ENCODE measurements at places on chromosomes 7 and 10.

- no peak for DNase-seq
Measured at GRCh38 chr7:138167869-138168296, 91.6 kb downstream of the AKR1D1 start.

- DNase-seq: no peak
Measured at GRCh38 chr10:117619223-117619622, 76.7 kb downstream of the EMX2 start.

GRCh38 chr10:25842146-25842545, 91.9 kb upstream of the MYO3A start:
- no peak for DNase-seq

GRCh38 chr7:29557954-29558353, 5.7 kb upstream of the PRR15 start:
- no peak for DNase-seq

DNA sequence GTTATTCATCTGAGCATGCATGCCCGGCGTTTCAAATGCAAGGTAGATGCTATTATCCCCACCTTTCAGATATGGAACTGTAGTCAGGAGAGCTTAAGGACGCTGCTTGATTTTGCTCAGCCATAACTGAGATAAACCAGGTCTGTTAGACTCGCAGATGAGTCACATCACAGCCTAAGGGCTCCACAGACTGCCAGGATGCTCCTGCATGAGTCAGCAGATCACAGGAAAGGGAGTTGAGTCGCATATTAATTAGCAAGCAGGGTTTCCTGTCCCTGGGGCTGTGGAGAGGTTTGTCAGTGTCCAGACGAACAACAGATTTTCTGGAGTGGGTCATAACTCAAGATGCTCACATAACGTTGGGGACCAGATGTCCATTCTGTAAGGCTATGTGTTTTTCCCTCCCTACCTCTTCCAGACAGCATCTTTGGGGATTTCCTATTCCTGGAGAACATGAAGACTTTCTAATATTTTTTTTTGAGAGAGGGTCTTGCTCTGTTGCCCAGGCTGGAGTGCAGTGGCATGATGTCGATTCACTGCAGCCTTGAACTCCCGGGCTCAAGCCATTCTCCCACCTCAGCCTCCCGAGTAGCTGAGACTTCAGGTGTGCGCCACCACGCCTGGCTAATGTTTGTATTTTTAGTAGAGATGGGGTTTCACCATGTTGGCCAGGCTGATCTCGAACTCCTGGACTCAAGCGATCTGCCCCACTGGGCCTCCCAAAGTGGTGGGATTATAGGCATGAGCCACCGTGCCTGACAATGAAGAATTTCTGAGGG, 36.7 kb downstream of the PFKFB3 start:
- DNase-seq: peak; percentile 46

DNA sequence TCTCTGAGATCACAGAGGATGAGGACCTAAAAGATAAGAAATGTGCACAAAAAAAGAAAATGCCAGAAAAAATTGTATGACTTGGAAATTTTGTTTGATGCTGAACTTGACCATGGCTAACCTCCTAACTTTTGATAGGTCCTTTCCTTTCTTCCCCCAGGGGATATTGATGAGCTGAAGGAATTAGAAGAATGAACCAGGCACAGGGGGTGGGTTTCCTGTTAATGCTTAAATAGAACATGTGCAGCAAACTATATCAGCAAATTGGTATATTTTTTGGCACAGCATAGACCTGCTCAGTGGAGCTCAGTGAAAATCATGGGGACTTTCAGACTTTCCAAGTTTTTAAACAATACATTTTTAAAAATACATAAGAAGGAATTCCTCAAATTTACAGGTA, 300.7 kb downstream of the HDAC9 start:
- no peak for DNase-seq

- no peak for DNase-seq
Measured at GRCh38 chr7:107850643-107851042, 40.3 kb upstream of the DLD start.

- no peak for DNase-seq
Measured at GRCh38 chr10:97235353-97235752, 49.6 kb upstream of the SLIT1 start.

GRCh38 chr7:138816650-138817049, 18.7 kb upstream of the ATP6V0A4 start:
- DNase-seq: no peak

- no peak for DNase-seq
Measured at GRCh38 chr10:1401071-1401965, 336.0 kb downstream of the ADARB2 start.

DNA sequence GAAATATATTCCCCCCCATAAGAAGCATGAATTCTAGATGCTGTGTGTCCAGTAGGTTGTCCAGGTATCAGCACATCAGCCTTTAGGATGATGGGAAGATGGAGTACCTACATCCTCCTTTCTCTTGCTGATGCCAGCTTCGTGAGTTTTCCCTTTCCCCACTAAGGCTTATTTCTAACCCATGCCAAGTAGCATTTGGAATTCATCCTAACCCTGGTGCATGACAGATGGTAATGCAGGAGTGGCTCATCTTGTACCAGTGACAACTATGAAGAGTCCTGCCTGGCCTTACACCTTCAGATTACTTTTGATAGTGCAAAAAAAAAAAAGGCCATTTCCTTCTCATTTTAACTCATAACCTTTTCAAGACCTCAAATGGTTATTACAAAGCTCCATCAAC, 58.7 kb downstream of the ARHGAP21 start:
- no peak for DNase-seq

GRCh38 chr7:128997181-128997580, 57.7 kb downstream of the TNPO3 start:
- no peak for DNase-seq

GRCh38 chr7:6012355-6013104, 3.5 kb downstream of the AIMP2 start:
- DNase-seq: no peak

GRCh38 chr7:105800442-105800841, 76.0 kb downstream of the ATXN7L1 start:
- DNase-seq: no peak

- DNase-seq: no peak
Measured at GRCh38 chr7:41700044-41700471, 2.8 kb downstream of the INHBA start.

DNA sequence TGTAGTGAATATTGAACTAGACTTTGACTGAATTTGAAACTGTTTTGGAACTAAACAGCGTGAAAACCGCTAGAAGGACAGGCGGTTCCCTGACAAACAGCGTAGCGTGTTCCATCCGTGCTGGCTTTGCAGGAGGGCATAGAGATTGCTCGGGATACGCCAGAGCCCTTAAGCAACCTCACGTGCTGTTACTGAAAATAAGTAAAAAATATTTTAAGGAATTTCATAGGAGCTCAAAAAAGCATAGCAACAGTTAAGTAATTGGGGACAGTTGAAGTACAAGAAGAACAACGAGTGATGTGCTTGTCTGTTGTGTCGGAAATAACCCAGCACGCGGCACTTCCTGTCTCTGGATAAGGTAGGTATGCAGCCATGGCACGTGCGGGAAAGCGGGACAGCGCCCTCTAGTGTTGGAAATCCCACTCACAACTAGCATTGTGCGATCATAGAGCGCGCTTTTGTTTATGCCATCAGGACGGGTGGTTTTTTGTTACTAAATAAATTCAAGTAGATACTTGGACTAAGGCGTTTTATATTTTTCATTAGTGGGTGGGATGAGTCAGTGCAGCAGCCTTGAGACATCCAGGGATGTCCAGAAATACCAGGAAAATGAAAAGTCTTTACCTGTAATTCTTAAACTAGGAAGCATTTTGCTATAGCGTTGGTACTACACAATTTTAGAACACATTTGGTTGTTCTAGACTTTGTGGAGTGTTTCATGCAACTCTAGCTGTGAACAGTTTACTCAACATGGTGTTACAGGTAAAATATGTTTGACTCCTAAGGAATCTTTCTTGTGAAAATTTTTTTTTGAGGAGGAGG, 50.4 kb downstream of the DNAJB6 start:
- peak; percentile 80 for DNase-seq

DNA sequence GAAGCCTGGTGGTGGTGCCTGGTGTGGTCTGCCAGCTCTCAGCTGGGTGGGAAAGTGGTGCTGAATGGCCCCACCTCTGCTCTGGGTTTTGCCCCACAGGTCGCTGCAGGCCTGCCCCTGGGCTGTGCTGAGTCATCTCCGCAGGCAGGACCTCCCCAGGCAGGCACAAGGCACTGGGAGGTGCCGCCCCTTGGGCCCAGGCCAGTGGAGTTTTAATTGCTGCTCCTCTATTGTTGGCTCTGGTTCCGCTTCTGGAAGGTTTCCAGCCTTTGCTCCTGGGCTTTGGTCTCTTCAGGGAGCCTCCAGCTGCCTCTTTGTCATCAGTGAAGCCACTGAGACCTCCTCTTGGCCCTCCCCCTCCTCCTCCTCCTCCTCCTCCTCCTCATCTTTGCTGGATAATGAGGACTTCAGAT, 180.3 kb upstream of the GRB10 start:
- DNase-seq: no peak

DNA sequence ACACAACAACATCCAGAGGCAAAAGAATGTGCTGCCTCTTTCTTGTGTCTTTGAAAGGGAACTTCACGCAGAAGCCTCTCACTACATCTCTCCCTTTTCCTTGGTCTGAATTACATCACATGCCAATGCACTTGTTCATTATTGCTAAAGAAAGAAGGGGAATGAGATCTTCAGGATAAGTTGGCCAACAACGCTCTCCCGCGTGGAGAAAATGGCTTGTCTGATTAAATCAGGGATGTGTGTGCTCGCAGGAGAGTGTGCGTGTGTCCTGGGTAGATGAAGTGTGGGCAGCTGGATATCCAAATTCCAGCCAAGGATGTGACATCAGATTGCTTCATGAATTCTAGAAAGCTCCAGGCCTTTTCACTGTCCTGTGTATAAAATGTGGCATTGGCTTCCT, 541.6 kb upstream of the FZD8 start:
- DNase-seq: no peak

DNA sequence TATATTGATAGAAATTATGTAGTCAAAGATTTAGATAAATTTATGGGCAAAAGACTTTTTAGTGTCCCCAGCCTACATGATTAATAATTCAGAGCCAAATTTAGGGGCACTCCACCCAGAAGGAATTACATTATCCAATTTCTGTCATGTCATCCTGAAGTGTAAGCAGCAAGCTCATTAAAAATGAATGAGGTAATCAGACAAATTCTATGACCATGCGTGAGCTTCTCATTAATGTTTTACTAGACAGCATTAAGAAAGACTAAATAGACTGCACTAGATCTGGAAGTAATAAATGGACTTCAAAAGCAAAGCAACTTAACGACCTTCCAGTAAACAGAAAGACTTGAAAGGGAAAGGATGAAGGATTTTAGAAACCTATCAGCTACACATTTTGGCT, 22.7 kb upstream of the TRUB1 start:
- no peak for DNase-seq

DNA sequence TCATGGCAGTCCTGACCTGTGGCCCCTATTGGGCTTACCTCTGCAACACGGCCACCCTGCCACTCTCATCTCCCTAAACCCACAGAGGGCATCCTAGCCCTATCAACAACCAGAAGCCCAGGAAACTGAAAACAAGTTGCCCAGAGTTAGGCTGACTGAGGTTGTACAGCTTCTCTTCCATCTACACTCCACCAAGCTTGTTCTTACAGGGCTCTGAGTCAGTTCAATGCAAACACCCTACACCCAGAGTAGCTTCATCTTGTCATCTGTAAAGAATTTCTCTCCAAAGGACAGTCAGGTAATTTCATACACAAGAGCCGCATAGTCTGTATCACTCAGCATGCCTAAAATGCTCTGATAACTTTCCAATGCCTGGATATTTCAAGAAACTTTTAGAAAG, 175.4 kb downstream of the ARID5B start:
- DNase-seq: no peak

DNA sequence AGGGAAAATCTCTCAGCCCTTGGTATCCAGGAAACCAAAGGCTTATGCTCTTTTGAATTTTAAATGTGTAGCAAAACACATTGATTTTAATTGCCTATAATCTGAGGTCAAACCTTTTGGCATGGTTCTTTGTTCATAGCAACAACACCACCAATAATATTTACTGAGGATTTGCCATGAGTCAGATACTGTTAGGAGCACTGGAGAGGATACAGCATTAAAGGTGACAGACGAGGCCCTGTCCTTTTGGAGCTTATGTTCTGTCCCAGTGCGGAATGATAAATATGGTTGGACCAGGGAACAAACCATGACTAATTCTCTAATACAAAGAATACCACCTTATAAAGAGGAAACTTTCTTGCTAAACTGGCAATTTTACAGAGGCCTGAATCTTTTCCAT, 176.6 kb downstream of the CTNNA3 start:
- DNase-seq: no peak

Measured in activated T-cell treated with anti-CD3 and anti-CD28 coated beads for 48 hours (primary cell).